ENCODE measurements at places on chromosomes 7 and 10. TPM values are rescaled to one million over a fixed set of nuclear protein-coding genes. Genes with fewer than 3 reads are reported as not detected.

MYPN gene
- 0.38 TPM for total RNA-seq

ZCWPW1 gene
- total RNA-seq, result 4.1 TPM

INHBA gene
- 68.9 TPM for total RNA-seq

SHH gene
- 1.1 TPM for total RNA-seq

SMKR1 gene
- total RNA-seq, result 0.49 TPM

IGFBP3 gene
- total RNA-seq, result 221 TPM

ARL3 gene
- total RNA-seq, result 5.2 TPM

GRCh38 chr10:42491001-42491592 lies 147.3 kb downstream of the ZNF33B start:
- no peak for DNase-seq

DNA sequence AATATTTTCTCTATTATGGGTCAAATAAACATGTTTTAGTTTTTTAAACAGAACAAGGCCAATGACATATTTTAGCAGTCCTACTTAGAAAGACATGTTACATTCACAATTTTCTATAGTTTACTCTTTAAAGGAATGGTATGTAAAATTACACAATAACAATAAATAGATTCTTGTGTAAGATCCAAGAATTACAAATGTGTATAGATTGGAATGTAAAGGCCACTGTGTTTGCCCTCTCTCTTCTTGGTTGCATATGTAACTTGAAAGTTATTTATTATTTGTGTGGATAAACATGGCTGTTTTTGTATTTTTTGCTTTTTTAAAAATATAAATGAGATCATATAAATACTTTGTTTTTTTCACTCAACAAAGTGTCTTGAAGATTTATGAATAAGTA lies 979.3 kb upstream of the CELF2 start:
- DNase-seq, result no peak

DNA sequence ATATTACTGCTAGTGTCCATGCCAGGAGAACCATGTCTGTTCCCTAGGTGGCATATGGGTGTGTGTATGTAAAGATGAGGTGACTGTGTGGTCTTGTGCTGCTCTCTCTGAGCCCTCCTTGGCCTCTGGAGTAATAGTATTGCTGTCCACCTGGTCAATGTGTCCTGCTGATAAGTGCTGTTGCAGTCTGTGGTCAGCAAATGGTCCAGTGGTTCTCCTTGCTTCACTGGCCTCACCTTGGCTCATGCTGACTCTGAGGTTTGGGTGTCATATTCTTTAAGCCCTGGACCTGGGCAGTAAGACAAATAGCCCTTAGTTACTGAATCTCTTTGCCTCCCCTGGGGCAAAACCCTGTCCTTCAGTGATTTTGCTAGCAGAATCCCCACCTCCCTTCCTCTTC lies 56.8 kb downstream of the TPST1 start:
- DNase-seq, result no peak

- DNase-seq, result no peak
These were observed 31.1 kb downstream of the PITRM1 start for GRCh38 chr10:3141351-3142005.

DNA sequence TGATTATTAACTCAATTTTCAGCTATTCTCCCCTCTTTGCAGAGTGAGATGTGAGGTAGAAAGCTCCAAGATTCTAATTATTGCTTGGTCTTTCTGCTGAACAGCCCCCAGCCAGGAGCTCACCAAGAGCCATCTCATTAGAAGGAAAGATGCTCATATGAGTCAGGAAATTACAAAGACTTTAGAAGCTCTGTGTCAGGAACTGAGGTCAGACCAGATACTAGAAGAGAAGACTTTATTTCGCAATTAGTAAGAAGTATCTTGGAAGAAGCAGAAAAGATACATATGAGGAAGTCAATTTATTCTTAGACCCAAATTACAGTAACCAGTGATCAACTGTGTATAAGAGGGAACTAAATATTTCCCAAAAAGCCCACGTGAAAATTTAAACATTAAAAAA lies 626.9 kb downstream of the ZWINT start:
- DNase-seq, result no peak

DNA sequence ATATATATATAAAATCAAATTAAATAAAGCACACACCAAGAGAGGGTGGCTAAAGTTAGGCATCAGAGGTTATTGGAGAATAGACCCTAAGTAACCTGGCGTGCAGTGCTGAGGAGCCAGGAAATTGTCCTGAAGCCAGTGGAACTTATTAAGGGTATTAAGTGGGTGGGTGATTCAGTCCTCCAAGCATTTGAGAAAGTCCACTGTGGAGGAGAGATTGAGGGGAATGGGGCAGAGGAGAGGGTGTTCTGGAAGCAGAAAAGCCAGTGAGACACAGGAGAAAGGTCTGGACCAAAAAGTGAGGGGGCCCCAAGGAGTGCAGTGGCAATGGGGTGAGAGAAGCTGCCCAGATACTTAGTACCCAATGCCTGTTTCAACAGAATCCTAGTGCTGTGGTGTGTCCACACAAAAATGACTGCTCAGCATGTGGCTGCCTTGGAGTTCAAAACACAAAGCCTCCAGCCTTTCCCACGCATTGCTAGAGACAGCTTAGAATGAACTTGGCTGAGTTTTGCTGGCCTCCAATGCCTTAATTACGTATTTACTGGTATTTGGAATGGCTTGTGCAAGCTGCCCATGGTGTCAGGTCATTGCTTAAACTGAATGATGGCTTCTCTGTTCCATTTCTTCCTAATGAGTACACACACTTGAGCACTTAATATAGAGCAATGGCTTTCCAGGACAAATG lies 44.9 kb upstream of the CHST15 start:
- DNase-seq, result no peak

DNA sequence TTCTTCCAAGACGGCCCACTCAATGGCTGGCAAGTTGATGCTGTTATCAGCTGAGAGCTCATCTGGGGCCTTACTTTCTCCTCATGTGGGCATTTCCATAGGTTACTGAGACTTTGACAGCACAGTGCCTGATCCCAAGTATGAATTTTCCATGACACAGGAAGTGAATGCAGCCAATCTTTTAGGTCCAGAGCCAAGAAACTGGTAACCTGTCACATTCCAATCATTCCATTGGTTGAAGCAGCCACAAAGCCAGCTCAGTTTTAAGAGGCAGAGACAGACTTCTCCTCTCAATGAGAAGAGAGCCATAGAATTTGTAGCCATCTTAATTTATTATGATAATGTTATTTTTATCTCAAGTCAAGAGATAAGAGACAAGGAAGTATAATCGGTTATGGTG lies 775.5 kb downstream of the CNTNAP2 start:
- DNase-seq, result no peak

DNA sequence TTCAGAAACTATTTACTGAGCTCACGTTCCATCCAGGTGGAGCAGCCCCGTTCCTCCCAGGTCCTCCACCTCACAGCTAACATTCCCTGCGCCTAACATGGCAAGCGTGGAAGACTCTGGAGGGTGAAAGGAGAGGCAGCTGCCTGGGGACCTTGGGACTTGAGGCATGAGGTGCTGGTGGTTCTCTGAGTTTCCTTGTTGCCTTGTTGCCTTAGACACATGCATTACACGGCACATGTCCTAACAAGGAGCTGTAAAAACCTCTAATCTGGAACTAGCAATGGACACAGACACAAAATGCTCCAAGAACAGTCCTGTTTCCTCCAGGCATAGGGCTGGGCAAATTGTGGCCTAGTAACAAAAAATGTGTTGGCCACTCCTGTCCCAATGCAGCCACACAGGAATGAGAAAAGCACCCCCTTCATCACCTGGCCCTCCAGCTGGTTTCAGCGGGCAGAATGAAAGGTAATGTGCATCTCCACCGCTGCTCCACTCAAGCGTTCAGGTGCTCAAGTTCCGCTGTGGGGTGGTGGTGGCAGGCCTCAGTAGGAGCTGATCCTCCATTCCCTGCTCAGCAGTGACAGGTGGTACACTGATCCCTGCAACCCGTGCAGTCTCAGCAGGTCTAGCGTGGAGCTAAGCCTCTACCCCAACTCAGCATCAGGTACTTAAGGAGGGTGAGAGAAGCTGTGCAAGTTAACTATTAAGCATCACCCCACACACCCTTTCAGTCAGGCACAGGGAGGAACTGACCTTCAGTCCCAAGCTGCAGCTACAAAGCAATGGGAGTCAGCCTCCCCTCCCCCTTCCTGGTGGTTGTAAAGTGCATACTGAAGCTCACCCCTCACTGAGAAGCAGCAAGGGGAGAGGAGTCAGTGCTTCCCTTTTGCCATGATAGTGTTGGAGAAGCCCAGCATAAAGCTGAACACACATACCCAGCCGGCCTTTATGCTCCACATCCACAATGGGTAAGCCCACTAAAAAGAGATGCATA lies 382.8 kb downstream of the SDK1 start:
- no peak for DNase-seq

- no peak for DNase-seq
These were observed 126.6 kb downstream of the LRRC4 start for GRCh38 chr7:127904670-127904985.

- no peak for DNase-seq
These were observed 34.6 kb upstream of the ANTXRL start for GRCh38 chr10:46251857-46252847.

- no peak for DNase-seq
These were observed 36.5 kb downstream of the COA1 start for GRCh38 chr7:43692582-43693373.
